ENCODE measurements at places on chromosomes 11 and 22.
A peak's percentile ranks its signal among the peaks of the same experiment; 100 is the strongest.

DNA sequence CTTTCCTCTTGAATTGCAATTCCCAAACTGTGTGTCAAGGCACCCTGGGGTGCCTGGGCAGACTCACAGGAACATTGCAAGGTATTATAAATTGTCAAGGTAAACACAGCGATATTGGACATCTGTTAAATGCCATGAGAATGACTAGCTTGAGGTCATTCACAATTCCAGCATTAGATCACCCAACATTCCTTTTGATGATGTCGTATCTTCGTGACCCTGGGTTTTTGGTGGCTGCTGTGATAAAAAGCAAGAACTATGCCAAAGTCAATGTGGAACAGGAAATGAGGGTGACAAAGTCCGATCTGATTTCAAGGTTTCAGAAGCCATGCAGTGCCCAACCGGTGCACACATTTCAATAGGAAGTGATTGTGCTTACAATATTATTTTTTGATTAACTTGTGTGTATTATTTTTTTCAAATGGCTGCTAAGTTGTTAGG, 458.4 kb downstream of the MIAT start:
- DNase-seq: peak; percentile 83

DNA sequence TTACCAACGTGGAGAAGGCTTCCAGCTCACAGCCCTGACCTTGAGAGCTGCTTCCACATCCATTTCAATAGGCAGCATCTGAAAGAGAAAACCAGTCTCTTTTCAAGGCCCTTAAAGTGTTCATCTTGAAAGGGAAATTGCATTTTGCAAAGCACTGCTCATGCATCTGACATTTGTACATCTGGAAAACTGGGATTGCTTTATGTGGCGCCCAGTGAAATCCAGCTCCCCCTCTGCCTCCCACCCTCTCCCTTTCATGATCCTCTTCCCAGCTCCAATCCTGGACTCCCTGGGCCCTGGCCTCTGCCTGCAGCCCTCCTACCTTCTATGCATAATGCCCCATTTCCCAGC, 17.4 kb downstream of the TP53AIP1 start:
- DNase-seq: no peak

GRCh38 chr11:19432370-19433061, 191.8 kb upstream of the E2F8 start:
- peak; percentile 92 for DNase-seq

- no peak for DNase-seq
Observed at GRCh38 chr11:134398644-134399292, 13.3 kb downstream of the B3GAT1 start.

GRCh38 chr22:41696703-41697102, 2.6 kb upstream of the MEI1 start:
- no peak for DNase-seq

GRCh38 chr11:84316866-84317555, 1030.8 kb upstream of the CCDC90B start:
- DNase-seq: peak; percentile 31

- DNase-seq: no peak
Observed at GRCh38 chr22:23800297-23801237, 13.8 kb downstream of the SMARCB1 start.

- DNase-seq: peak; percentile 72
Observed at GRCh38 chr11:33135216-33135615, 26.1 kb downstream of the CSTF3 start.

GRCh38 chr11:75152090-75152489, 1.2 kb downstream of the SLCO2B1 start:
- DNase-seq: no peak

DNA sequence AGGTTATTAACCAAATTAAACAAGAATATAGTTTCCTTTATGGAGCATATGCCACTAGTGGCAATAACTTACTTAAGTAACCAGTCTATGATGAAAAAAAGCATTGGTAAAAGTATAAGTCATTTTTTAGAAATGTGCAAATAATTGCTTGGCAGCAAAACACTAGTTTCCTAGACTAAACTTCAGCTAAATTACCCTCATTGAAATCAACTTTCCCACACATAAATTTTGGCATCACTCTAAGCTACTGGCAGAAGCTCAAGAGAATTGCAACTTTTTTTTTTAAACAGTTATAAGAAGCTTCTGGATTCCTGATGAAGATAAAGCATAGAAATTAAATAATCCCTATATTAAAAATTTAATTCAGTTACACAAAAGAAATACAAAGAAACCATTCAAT, 12.5 kb downstream of the CCDC34 start:
- peak; percentile 85 for DNase-seq

- DNase-seq: no peak
Observed at GRCh38 chr11:66685276-66686099, 7.8 kb upstream of the RBM4B start.

- DNase-seq: no peak
Observed at GRCh38 chr22:47162865-47163264, 400.4 kb downstream of the TBC1D22A start.

DNA sequence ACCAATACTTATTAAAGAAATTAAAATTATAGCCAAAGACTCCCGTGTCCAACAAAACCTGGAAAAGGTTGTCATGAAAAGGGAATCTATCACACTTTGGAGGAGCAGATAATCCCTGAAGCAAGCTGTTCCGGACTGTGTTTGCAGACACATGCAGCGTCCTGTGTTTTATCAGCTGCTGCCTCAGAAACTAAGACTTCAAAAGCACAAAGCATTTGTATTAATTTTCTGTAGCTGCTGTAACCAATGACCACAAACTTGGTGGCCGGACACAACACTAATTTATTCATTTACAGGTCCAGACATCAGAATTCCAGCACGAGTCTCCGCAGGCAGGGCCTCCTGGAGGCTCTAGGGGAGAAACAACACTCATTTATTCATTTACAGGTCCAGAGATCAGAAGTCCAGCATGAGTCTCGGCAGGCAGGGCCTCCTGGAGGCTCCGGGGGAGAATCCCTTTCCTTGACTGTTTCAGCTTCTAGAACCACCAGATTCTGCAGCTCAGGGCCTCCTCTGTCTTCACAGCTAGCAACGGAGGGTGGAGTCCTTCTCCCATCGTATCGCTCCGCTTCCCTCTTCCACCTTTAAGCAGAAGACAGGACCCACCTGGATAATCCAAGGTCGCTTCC, 465.3 kb downstream of the BRD1 start:
- DNase-seq: no peak

DNA sequence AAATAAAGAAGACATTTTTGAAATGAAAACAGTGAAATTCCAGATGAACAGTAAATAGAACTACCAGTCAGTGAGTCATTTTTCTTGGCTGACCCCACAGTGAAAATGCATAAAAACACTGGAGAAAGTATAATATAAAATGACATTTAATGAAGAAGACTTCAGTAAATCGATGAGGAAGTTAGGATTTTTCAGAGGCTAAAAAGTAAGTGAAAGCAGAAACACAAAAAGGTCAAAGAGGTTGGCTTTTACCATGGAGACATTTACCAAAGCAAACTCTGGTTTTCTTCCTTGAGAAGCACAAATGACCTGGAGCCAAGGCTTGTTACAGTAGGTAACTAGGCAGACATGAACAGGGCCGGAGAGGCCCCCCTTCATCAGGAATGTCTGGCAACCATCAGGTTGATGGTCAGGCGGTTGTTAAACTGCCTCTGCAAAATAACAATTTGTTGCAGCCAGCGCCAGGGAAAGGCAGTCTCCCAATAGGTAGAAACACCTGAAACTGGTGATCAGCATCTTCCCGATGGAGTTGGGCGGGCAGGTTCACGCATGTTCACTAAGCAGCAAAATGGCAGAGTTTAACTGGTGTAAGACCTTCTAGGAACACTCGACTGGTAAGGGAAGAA, 16.7 kb upstream of the TMEM123 start:
- peak; percentile 62 for DNase-seq

- DNase-seq: no peak
Observed at GRCh38 chr11:5547982-5548381, 358 bp downstream of the OR52H1 start.

Data from cardiac fibroblast (primary cell).